ENCODE measurements at places on chromosomes 11 and 22.

DNA sequence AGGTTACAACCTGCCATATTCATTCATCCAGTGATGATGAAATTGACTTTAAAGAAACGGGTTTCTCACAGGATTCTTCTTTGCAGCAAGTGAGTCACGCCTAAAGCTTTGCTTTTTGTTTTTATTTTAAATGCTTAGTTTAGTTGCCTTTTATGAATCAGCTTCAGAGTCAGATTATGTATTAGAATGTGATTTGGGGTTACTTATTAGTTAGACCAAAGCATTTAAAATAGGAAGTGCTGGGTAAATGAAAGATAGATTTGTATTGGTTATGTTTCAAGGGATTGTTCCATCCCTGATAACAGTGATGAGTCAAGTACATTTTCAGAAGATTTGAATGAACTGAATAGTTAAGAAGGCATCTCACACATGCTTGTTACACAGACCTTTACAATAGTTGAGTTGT is 101.3 kb upstream of the GAL start:
- no peak for DNase-seq

DNA sequence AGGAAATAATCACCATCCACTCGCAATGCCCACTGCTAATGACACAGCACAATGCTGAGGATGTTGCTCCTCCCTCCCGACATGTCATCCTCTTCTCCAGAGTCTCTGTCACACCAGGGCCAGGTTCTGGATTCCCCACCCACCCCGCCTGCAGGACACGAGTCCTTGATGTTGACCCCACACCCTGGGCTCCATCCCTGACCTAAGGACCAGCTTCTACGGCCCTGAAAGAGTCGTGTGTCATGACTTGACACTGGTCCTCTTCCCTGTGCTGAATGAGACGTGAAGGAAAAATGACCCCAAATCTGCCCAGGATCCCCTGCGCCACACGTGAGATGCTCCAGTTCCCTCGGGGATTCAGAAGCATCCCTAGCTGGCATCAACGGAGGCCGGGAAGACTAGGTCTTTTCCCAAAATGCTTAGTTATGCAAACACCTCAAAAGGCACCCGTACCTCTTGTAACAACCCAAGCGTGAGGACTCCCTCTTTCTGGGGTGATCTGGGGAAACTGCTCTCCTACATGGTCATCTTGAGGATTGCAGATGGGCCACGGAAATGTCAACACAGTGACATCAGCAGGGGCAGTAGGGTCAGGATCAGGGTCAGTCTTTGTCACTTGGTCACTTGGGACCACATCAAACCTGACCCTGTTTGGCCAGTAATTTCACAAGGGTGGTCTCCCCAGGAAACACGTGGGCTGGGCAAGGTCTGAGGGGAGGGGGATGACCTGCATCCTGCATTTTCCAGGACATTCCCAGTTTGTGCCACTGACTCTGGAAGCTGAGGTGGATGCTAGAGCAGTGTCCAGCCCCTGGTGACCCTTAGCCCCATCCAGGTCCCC is 42.0 kb downstream of the IGLL5 start:
- no peak for DNase-seq

GRCh38 chr11:1481861-1482441 is 4.6 kb downstream of the MOB2 start:
- no peak for DNase-seq

DNA sequence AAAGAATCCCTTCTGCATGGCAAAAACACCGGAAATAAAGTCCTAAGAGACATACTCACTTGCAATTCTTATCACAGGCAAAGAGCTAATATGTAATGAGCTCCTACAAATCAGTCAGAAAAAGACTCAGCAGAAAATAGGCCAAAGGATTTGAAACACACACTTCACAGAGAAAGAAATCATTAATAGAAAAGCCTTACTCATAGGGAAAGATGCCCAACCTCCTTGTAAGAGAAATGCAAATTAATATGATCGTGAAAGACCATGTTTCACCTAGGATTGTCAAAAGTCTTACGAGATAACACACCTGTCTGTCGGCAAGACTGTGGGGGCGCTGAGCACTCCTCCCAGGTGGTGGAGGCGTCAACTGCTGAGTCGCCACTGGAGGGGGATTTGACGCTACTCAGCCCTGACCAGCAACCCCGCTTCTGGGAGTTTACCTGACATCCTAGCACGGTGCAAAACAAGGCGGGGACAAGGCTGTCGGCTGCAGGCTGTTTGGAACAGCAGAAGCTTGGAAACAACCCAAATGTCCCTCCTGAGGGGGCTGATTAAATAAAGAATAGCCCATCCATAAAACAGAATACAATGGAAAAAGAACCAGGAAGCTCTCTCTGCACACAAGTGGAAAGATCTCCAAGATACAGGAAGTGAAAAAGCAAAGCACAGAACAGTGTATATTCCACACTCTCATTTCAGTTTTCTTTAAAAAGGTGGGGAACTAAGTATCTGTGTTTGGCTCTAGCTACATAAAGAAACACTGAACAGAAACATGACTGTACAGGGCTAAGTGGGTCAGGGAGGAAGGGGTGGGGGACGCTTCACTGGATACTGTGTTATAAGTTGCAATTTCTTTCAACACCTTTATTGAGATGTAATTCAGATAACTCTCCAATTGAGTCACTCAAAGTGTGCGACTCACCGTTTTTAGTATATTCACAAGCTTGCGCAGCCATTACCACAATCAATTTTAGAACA is 11.5 kb downstream of the CSNK1E start:
- no peak for DNase-seq

- no peak for DNase-seq
Measured at GRCh38 chr11:126797457-126798169, 203.0 kb downstream of the KIRREL3 start.

DNA sequence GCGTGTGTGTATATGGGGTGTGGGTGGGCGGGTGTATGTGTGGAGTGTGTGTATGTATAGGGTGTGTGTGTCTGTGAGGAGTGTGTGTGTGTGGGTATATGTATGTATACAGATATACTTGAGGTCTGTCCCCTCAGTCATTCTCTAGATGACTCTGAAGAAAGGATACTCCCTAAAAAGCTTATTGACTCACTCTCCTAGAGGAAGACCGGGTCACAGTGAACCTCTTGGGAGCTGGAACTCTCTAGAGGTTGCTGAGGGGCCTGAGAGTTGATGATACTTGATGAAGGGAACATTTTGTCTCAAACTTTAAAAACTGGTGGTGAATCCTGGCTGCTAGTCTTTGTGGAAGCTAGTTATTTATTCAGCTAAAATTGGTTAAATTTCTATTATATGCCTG is 15.1 kb downstream of the STX3 start:
- no peak for DNase-seq

DNA sequence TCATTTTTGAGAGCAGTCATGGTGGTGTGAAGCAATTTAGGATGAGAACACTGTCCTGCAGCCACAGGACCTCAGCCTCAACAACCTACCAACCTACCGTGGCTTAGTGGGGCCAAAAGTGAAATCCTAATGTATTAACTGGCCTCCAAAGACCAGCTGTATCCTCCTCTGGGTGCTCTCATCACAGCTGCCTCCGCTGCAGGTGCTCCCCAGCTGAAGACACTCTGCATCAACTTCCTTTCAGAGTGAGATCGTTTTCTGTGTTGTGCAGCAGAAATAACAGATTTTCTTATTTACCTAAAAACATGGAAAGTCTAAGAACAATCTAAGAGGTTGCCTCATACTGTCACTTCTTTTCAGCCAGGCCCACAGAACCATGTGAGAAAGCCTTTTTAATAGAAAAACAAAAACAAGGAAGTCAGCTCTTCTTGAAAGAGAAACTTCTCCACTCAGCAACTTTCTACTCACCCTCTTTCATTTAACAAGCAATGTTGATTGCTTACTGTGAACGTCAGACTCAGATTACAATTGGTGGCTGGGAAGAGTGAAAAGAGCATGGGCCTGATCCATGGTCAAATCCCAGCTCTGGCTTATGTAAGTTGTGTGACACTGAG is 136.1 kb downstream of the TENM4 start:
- DNase-seq, result no peak

DNA sequence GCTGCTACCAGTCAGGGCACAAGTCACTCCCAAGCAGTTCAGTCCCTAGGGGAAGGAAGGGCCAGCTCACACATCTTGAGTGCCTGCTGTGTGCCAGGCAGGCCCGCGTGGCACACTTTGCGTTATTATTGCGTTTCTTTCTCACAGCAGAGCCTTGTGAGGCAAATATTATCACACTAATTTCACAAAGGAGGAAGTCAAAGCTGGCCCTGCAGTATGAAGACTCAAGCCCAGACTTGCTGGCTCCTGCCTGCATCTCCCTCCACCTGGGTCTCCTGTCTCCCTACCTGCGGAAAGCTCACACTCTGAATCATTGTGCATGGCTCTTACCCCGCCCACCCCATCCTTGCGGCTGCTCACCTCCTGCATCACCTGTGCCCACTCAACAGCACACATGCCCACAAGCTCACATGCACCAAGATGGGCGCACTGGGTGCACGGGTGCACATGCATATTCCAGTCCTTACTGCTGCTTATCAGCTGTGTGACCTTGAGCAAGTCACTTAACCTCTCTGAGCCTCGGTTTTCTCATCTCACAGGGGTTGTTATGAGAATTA is 31.7 kb upstream of the P2RY2 start:
- DNase-seq, result no peak

DNA sequence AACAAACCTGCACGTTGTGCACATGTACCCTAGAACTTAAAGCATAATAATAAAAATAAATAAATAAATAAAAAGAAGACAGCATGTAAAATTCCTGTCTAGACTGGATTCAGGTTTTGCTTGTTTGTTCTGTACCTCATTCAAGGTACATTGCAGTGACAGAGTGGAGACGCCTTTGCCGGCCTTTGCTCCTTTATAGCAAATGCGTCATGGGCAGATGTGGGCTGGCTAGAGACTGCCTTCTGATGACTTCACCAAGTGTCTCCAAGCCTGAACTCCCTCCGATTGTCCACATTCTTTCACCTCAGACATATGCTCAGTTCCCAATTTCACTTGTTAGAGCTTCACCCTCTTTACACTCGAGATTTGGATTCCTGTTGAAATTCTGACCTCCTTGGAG is 147.8 kb upstream of the ARHGAP20 start:
- DNase-seq, result no peak
